ENCODE measurements at places on chromosomes 6 and 20.

DNA sequence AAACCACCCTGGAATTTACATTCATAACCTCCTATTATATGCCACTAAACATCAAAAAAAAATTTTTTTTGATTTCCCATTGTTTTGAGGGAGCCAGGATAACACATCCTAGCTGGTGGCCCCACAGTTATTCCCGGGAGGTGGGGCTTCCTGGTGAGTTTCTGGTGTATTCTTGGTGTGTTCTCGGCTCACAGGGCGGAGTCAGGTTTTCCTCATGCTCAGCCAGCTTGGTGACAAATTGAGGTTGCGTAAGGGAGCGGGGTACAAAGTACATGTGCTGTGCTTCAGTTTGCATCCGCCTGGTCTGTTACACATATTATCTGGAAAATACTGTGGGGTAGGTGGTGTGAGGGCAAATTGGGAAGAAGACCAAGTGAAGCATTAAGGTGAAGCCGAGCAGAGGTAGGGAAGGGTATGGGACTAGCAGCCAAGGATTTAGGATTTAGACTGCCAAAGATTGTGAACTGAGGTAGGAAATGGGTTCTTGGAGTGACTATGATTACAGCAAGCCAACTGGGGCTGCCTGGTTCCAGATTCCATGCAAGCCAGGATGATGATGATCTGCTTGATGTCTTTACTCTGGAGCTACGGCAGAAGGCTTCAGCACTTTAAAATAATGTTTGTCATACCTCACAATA, 46.2 kb upstream of the EEF1A1 start:
- no peak for DNase-seq

DNA sequence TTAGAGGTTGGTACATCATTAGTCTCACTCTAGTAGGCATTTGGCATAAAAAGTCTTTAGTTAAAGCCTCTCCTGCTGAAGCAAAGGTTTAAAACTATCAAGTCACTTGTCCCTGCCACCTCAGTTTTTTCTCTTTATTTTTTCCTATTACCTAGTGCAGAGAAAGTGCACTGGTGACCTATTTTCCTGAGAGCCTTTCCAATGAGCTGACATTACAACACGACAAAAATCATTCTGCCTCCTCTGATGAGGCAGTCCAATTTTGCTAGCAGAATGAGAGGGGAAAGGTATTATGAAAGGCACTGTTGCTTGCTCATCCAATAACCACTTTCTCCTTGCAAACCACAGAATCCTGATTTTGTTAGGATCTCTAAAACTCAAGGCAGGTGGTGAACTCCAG, 73.3 kb upstream of the SGK1 start:
- DNase-seq: no peak

- DNase-seq: no peak
Measured at GRCh38 chr6:161246725-161247124, 27.1 kb downstream of the AGPAT4 start.

- no peak for DNase-seq
Measured at GRCh38 chr6:3610206-3610605, 141.3 kb downstream of the PXDC1 start.

DNA sequence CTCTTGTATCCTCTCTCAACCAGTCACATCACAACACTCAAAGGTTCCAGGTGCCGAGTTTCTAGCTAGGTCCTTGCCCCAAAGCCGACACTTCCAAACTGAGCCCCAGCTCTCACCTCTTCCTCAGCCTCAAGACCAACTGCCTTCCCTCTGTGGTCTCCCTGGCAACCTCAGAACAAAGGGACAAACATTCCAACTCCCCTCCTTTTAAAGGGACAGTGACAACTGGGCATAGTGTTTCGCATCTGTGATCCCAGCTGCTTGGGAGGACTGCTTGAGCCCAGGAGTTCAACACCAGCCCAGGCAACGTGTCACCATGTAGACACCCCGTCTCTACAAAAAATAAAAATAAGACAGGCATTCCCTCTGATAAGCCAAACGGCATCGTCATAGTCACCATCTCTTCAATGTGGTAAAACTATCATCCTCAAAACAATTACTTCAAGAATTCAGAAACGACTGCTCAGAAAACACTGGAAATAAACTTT, 11.3 kb downstream of the DIDO1 start:
- DNase-seq: no peak

DNA sequence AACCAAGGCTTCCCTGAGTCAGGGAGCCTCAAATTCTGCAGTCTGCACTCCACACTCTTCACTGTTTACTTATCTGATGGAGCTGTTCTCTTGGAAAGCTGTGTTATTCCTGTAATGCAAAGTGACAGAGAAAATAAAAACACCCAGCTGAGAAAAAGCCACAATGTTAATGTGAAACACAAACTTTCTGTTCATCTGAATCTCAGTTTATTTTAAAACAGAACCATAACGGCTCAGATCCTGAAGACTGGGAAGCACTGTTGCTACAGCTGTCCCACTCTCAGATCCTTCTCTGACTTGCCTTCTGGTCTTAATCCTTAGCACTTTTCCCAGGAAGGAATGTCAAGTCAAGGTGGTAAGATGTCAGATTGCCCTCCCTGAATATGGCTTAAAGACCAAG, 736.6 kb downstream of the DHX35 start:
- DNase-seq: no peak

GRCh38 chr20:63942250-63942951, 13.8 kb downstream of the UCKL1 start:
- no peak for DNase-seq

GRCh38 chr6:82906951-82907350, 158.7 kb downstream of the UBE3D start:
- no peak for DNase-seq

- no peak for DNase-seq
Measured at GRCh38 chr6:43007126-43007525, 6.6 kb downstream of the MEA1 start.

DNA sequence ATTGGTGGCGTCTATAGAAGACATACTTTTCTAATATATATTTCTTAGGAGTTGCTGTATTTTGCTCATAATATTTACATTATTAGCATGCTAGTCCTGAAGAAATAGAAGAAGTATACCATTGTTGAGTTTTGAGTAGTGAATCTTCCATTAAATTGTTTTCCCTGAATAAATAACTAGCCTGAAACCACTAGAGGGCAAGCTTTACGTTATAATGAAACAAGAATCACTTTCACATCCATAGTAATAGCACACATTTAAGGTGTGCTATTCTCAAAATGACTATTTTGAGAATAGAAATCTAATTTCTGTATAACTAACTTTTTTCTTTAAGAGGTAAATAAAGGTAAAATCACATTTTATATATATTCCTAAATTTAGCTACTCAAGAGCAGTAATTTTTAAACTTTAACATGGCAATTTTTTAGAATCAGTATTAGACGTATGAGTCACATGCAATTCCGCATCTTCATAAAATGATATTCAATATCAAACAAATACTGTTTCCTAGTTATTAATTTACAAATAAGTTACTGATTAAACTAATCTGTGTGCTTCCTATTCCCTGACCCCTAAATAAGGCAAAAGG, 213.2 kb upstream of the MANEA start:
- DNase-seq: no peak

GRCh38 chr6:26350858-26351543, 14.0 kb upstream of the BTN3A2 start:
- no peak for DNase-seq

DNA sequence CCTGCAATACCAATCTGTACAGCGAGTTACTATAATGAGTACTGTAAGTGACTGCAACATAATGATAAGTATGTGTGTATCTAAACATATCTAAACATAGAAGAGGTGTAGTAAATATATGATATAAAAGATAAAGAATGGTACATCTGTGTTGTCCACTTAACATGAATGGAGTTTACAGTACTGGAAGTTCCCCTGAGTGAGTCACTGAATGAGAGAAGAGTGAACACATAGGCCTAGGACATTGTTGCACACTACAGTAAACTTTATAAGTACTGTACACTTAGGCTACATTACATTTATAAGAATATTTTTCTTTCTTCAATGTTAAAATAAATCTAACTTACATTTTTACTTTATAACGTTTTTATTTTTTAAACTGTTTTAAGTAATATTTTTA, 380.4 kb downstream of the MMUT start:
- no peak for DNase-seq
